Posterior vena cava (tissue), 2 donors: ENCODE measurements at places on chromosomes 4 and X. TPM values are rescaled to one million over a fixed set of nuclear protein-coding genes. Genes with fewer than 3 reads are reported as not detected.

GRCh38 chr4:112523764-112524505 lies 8.0 kb upstream of the NEUROG2 start:
- no peak for DNase-seq

DNA sequence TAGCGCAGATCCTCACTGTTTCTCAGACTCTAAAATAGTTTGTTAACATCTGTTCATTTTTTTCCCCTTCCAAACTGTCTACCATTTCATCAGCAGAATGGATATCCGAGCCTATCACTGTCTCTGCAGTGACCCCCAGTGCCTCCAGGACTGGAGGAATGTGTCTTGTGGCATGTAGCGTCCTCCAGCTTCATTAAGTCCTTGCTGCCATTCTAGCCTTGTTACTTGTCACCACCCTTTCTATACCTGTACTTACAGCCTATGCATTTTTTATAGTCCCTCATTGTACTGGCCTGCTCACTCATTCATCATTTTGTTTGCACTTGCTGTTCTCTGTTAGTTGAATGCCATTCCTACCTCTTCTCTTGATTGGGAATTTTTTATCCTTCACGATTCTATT lies 179.1 kb downstream of the BMPR1B start:
- no peak for DNase-seq

PRSS12 gene
- 0.48 TPM for total RNA-seq

TENM3 gene
- total RNA-seq, result 2.0 TPM
